Uterus (tissue), 4 donors: ENCODE measurements at places on chromosomes 5 and 9. TPM values are rescaled to one million over a fixed set of nuclear protein-coding genes. Genes with fewer than 3 reads are reported as not detected.

DNA sequence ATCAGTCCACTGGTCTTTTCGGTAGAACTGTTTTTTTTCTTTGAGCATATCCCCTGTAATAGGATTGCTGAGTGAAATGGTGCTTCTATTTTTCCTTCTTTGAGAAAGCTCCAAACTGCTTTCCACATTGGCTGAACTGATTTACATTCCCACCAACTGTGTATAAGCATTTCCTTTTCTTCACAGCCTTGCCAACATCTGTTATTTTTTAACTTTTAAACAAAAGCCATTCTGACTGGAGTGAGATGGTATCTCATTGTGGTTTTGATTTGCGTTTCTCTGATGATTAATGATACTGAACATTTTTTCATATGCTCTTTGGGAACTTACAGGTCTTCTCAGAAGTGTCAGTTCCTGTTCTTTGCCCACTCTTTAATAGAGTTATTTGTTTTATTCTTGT, 764.7 kb downstream of the MTRR start:
- DNase-seq, result no peak
- H3K4me1 ChIP-seq, result no peaks in the 10 kb centered on the region
- H3K27me3 ChIP-seq, result no peaks in the 10 kb centered on the region

DNA sequence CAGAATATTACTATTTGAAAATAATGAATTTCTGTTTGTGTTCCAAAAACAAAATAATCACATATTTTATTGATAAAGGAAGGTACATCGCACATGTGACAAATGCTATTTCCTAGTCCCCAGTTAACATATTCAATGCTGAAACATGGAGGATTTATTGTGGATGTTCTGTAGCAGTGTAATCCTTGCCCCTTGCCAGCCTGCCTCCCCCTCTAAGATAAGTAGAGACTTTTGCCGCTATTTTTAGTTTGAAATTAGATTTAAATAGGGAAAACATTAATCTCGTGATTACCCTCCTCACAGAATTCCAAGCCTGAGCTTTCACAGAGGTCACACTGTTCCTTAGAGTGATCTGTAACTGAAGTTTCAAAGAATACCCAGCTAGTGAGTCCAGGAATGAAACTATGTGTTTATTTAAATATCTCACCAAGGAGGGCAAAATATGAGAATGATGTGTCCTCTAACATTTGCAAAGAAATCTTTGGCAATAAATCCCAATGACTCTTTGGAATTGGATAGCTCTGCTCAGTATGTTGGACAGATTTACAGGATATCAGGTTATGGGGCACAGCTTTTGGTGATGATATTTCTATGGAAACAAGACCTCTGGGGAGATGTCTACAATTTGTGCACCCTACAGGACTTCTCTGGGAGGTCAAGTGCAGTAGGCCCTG, 17.3 kb downstream of the CTXN3 start:
- no peaks in the 10 kb centered on the region for H3K4me1 ChIP-seq
- H3K4me3 ChIP-seq, result no peak overlapping the region
- H3K36me3 ChIP-seq, result no peaks in the 10 kb centered on the region
- no peak overlapping the region for H3K27ac ChIP-seq
- DNase-seq, result no peak

GRCh38 chr5:90550963-90551362, 7.6 kb upstream of the ADGRV1 start:
- no peaks in the 10 kb centered on the region for H3K36me3 ChIP-seq
- no peaks in the 10 kb centered on the region for H3K4me1 ChIP-seq
- no peak for DNase-seq
- no peaks in the 10 kb centered on the region for H3K27me3 ChIP-seq

Gene LRRC26
- total RNA-seq, result not detected

DNA sequence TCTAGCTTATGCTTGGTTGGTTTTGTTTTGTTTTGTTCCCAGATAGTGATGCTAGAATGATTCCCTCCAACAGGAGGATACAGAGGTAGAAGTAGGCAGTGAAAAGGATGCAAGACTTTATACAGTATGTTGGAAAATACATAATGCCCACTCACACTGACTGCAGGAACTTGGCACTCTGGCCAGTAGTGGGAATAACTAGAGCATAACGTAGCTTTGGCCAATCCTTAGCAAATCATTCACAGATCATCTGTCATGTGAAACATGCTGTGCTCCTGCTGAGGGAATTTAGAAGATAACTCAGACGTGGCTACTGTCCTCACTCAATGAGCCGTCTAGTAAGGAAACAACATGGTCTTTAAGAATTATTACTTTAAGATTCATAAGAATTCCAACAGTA, 13.5 kb downstream of the CFAP90 start:
- H3K36me3 ChIP-seq, result no peaks in the 10 kb centered on the region
- no peaks in the 10 kb centered on the region for H3K4me1 ChIP-seq
- no peak overlapping the region for H3K27ac ChIP-seq
- H3K4me3 ChIP-seq, result no peak overlapping the region
- H3K27me3 ChIP-seq, result no peaks in the 10 kb centered on the region
- no peak for DNase-seq

DNA sequence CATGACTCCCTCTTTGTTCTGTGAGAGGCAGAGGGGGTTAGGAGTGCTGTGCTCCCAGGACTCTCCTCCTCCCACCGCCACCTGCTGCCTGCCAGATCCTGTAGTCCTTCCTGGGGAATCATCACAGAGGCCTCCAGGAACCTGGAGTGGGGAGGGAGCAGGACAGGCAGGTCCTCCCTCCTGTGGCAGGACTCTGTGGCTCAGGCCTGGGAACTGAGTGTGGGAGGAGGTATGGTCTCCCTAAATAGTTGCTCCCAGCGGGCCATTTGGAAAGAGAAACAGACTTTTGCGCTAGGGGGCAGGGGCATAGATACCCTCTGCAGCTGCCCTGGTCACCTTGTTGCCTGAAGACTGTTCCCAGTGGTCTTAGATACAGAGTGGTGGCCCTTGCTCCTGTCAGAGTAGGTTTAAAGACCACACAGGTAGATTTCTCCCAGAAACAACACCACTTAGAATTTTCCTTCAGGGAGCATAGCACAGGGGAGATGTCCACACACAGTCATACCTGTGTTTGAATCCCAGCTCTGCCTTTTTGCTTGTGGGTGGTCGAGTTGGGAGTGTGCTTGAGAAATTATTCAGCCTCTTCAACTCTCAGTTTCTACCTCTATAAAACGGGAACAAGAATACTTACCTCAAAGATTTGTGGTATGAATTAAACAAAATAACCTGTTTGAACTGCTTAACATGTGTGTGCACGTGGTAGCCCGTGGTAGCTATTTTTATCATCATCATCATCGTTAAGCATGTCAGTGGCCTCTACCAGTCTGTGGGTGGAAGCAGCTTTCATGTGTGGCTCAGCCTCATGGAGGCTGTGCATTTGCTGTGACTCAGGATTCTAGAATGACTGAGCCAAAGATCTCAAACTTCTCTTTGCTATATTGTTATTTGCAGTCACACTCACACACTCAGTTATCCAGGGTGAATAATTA, 55.8 kb downstream of the SLC22A5 start:
- no peak overlapping the region for H3K4me3 ChIP-seq
- H3K27me3 ChIP-seq, result no peaks in the 10 kb centered on the region
- DNase-seq, result no peak
- H3K4me1 ChIP-seq, result peaks cover 34% of the 10 kb centered on the region
- H3K36me3 ChIP-seq, result no peaks in the 10 kb centered on the region

DNA sequence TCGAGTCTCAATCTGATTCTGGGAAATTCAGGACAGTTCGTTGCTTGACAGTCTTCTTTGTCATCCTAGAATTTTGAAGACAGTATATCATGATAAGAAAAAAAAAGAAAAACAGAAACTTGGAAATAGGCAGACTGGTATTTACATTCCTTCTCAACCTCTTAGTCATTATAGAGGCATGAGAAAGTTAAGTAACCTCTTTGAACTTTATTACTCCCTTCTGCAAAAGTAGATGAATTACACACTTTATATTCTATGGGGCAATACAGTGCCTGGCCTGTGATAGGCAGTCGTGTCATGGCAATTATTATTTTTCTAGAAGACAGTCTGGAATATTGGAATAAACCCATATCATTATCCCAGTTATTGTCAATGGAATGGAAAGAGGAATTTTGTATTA, 828.9 kb downstream of the TLR4 start:
- no peak for DNase-seq
- no peaks in the 10 kb centered on the region for H3K36me3 ChIP-seq
- H3K27me3 ChIP-seq, result no peaks in the 10 kb centered on the region
- no peaks in the 10 kb centered on the region for H3K4me1 ChIP-seq
- no peak overlapping the region for H3K27ac ChIP-seq
- H3K4me3 ChIP-seq, result no peak overlapping the region

- H3K27ac ChIP-seq, result no peak overlapping the region
- no peaks in the 10 kb centered on the region for H3K4me1 ChIP-seq
- H3K36me3 ChIP-seq, result no peaks in the 10 kb centered on the region
Measured at GRCh38 chr5:102077920-102078319, 218.2 kb downstream of the SLCO4C1 start.

GRCh38 chr5:76999451-76999850, 30.8 kb upstream of the AGGF1 start:
- H3K4me1 ChIP-seq, result no peaks in the 10 kb centered on the region
- no peak for DNase-seq
- H3K4me3 ChIP-seq, result no peak overlapping the region
- no peaks in the 10 kb centered on the region for H3K36me3 ChIP-seq
